ENCODE measurements at places on chromosomes 3 and 15.

GRCh38 chr15:91635641-91636040 lies 217.9 kb upstream of the SLCO3A1 start:
- no peak for DNase-seq

- no peak for DNase-seq
Observed at GRCh38 chr3:169931747-169932520, 20.6 kb downstream of the SAMD7 start.

DNA sequence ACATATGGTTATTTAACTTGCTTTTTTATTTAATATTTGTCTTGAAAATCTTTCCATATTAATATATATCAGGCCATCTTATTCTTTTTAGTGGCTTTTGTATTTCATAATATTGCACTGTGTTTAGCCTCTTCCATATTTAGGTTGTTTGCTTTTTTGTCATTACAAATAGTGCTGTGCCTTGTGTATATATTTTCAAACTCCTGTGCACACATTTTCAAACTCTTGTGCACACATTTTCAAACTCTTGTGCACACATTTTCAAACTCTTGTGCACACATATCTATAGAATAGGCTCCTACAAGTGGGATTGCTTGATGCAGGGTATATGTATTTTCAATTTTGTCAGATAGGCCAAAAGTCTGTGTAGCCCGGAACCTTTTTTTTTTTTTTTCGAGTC lies 118.0 kb upstream of the MLF1 start:
- DNase-seq = no peak

DNA sequence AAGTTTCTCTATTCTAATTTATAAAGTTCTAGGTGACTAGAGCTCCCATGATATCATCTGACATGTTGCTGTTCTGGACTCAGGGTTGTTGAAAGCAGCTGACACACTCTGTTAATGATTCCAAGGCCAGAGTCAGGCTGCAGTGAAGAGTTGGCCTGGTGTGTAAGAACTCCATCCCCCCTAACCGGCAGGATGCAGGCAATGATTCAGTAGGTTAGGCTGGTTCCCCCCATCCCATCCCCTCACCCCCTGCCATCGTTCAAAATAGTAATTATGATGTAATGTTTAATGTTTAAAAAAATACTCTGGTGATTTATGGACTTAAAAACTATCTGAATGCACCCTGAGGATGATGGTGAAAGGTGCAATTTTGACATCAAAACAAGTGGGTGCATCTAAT lies 4.6 kb upstream of the TRIM71 start:
- DNase-seq = no peak

- DNase-seq = no peak
Observed at GRCh38 chr3:36124118-36124796, 256.0 kb upstream of the STAC start.

DNA sequence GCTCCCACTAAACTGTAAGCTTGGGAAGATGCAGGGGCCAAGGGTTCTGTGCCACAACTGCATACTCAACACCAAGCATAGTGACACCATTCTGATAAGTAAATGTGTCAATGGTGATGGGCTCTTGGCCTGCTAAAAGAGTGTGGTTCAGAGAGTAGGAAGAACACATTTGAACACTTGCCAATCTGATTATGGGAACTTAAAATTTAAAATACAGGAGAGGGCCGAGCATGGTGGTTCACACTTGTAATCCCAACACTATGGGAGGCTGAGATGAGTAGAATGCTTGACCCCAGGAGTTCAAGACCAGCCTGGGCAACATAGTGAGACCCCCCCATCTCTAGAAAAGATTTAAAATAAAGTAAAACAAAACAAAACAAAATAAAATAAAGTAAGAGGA lies 34.1 kb downstream of the PTPN9 start:
- DNase-seq = peak; percentile 24

All from hematopoietic multipotent progenitor cell treated with erythropoietin and hydrocortisone succinate and interleukin-3 and kit ligand, for 15 days (in vitro differentiated cells).